GM03348 (cell line): ENCODE measurements at places on chromosomes 5 and 9.

DNA sequence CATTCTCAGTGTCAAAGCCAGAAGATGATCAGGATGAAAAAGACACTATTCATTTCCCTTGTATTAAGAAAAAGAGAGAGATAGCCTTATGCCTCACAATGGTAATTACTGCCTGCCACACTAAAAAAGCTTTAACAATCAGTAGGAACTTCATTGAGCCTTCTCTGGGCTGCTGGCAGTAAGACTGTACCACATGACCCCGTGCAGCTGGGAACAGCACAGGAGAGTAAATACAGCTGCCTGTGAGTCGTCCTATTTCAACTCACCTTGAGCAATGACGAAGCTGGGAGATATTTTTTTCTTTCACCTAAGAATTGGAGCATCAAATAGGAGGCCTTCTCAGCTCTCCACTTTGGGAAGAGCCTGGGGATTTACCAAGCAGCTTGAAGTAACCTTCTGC lies 316.3 kb downstream of the GABRB2 start:
- DNase-seq = no peak

DNA sequence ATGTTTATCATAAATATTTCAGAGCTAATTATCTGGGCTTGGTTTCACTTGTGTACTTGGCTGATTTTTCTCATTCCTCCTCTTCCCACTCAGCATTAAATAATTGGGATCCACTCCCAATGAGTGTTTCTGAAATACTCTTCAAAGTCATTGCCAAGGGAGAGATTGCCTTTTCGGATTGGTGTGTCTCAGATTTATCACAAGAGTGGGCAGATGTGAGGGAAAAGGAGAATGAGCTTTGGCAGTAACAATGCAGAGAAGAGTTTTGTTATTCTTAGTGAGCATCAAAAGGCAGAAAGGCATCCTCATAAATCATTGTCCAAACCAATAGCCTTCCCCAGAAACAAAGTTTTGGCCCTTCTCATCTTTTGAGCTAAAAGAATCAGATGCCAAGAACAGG lies 79.2 kb downstream of the SEMA5A start:
- DNase-seq = peak; percentile 66

DNA sequence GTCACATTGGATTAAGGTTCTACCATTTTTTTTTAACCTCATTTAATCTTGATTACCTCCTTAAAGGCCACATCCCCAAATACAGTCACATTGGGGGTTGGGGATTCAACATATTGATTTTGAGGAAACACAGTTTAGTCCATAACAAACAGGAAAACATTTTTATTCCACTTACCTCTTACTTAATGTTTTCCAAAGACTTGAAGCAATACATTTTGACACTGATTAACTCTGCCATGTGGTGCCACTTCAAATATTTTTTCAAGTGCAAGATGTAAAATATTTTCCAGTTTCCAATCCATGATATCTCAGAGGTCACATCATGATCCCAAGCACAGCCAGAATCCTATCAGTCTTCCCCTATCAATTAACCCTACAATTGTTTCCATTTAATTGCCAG lies 548.0 kb downstream of the CSNK1G3 start:
- DNase-seq = no peak

DNA sequence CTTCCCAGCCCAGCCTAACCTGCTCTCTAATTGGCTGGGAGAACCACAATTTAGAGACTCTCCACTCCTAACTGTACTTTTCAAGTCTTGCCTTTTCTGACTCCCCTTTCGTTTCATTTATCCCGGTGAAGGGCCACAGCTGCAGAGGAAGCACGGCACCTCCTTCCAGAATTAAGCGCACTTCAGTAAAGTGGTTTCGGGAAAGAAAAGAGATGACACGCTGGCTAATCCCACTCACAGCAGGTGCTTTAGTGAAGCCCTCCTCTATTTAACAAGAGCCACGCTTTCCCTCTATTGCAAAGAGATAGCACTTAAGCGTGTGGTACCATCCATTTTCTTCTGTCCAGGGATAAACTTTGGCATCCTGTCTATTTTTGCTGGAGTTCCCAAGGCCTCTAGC lies 4.8 kb downstream of the DNAH5 start:
- DNase-seq = no peak

- no peak for DNase-seq
Measured at GRCh38 chr5:56532466-56532865, 282.9 kb upstream of the MAP3K1 start.

GRCh38 chr9:128729302-128729701 lies 5.4 kb upstream of the ZDHHC12 start:
- DNase-seq = no peak

DNA sequence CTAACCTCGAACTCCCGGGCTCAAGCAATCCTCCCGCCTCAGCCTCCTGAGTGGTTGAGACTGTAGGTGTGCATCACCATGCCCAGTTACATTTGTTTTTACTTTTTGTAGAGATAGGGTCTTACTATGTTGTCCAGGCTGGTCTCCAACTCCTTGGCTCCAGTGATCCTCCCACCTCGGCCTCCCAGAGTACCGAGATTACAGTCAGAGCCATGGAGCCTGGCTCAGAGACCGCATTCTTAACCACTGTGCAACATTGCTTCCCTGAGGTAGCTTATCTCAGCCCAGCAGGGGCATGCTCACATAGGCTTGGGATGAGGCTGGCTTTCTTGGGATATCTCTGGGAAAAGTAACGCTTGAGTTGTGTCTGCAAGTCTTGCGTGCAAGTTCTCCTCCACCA lies 99.7 kb downstream of the SPRY4 start:
- DNase-seq = no peak

- no peak for DNase-seq
Measured at GRCh38 chr5:168676501-168676900, 97.3 kb upstream of the PANK3 start.

DNA sequence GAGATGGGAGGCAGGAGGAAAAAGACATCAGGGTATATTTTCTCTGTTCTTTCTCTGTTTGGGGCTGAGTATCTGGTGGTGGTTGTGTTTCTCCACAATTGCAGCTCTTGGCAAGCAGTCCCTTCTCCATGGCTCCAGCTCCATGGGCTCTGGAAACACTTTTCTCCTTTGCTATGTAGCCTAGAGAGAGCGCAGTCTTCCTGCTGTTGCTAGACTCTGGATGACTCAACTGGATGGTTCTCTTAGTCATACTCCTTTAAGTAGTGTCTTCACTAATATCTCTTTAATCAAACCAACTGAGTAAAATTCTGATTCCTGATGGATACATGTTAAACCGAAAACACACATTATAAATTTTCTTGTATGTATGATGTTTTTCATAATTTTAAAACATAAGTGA lies 3.3 kb upstream of the PLGRKT start:
- DNase-seq = no peak

GRCh38 chr5:135430135-135430437 lies 17.1 kb downstream of the DCANP1 start:
- DNase-seq = no peak

- no peak for DNase-seq
Measured at GRCh38 chr9:70868041-70868440, 253.4 kb downstream of the TRPM3 start.

GRCh38 chr9:20582150-20582549 lies 40.1 kb downstream of the MLLT3 start:
- no peak for DNase-seq
